Sigmoid colon (tissue), 7 donors: ENCODE measurements at places on chromosomes 16 and 17. TPM values are rescaled to one million over a fixed set of nuclear protein-coding genes. Genes with fewer than 3 reads are reported as not detected.

GRCh38 chr17:59361916-59362810, 30.7 kb downstream of the YPEL2 start:
- no peaks in the 10 kb centered on the region for H3K27me3 ChIP-seq
- H3K36me3 ChIP-seq, result no peaks in the 10 kb centered on the region
- H3K4me3 ChIP-seq, result no peak overlapping the region
- peaks cover 94% of the 10 kb centered on the region for H3K4me1 ChIP-seq

GRCh38 chr17:49997301-49997650, 2.3 kb upstream of the DLX3 start:
- H3K4me1 ChIP-seq, result peaks cover 36% of the 10 kb centered on the region
- H3K27ac ChIP-seq, result no peak overlapping the region
- DNase-seq, result no peak
- no peaks in the 10 kb centered on the region for H3K36me3 ChIP-seq

DNA sequence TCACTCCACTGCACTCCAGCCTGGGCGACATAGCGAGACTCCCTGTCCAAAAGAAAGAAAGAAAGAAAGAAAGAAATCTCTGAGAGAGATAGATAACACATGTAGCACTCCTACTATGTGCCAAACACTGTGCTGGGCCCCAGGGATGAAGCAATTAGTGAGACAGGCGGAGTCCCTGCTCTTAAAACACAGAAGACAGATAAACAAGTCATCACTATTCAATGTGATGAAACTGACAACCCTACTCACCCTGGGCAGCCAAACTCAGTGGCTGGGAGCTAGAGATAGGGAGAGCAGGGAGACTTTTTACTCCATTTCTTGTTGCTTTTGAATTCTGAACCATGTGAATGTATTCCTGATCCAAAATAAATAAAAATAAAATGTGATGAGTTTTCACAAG, 35.2 kb upstream of the GOSR2 start:
- H3K27me3 ChIP-seq, result no peaks in the 10 kb centered on the region
- no peak overlapping the region for H3K4me3 ChIP-seq
- H3K4me1 ChIP-seq, result no peaks in the 10 kb centered on the region
- no peak for DNase-seq
- no peaks in the 10 kb centered on the region for H3K36me3 ChIP-seq

GRCh38 chr16:8632675-8633182, 11.2 kb downstream of the METTL22 start:
- H3K36me3 ChIP-seq, result peaks cover 53% of the 10 kb centered on the region
- peak; percentile 70 for DNase-seq
- no peaks in the 10 kb centered on the region for H3K4me1 ChIP-seq
- H3K27me3 ChIP-seq, result no peaks in the 10 kb centered on the region

- peaks cover 79% of the 10 kb centered on the region for H3K27me3 ChIP-seq
- DNase-seq, result no peak
- H3K4me1 ChIP-seq, result peaks cover 39% of the 10 kb centered on the region
These were observed 3.7 kb upstream of the CBX8 start for GRCh38 chr17:79800325-79801155.

DNA sequence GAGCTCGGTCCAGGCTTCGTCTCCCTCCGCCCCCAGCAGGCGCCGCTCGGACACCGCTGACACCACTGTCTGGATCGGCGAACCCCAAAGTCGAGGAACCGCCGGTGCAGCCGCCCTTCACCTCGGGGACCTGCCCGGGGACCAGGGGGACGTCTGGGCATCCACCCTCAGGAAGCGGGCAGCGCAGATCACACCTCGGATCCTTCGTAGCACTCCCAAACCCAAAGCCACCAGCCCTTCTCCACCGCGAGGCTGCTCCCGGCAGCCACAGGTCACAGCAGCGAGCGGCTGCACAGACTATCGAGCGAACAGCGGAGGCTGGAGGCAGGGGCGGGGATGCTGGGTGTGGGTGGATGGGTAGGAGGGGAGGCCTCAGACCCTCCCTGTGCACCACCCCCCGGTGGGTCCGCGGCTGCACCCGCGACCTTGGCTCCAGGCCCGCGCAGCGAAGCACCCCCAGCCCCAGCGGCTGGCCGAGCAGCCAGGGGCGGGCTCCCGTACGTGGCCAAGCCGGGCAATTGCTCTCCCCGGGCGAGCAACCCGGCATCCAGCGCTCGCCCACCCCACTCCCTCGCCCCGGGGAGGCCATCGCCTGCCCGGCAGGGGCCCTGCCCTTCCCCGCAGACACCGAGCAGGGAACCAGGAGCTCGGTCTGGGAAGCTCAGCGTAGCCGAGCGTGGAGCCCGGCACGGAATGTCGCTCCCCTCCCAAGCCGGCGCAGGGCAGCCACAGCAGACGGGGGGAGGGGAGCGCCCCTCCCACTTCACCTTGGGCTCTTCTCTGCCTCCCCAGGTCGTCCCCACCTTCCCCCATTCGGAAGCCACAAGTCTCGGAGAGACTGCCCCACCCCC, 1.0 kb downstream of the SDK2 start:
- no peaks in the 10 kb centered on the region for H3K36me3 ChIP-seq
- no peaks in the 10 kb centered on the region for H3K4me1 ChIP-seq
- no peak for DNase-seq

DNA sequence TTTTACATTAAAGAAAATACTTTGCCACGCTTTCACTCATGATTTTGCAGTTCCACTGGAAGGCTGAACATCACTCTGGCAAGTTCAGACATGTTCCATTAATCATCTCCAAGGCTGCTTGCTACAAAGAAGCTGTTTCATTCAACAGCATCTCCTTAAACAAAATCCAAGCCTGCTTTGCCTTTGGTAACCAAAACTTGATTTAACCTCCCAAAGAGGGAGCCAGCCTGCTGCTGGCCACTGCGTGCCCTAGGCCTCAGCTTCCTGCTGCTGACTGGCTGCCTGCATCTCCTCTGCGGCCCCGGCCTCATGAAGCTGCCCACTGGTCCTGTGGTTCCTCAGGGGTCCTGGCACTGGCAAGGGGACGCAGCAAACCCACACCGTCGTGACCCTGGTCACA, 31.8 kb downstream of the ANKRD11 start:
- DNase-seq, result no peak
- H3K36me3 ChIP-seq, result no peaks in the 10 kb centered on the region
- H3K4me1 ChIP-seq, result peaks cover 38% of the 10 kb centered on the region
- no peak overlapping the region for H3K27ac ChIP-seq

DNA sequence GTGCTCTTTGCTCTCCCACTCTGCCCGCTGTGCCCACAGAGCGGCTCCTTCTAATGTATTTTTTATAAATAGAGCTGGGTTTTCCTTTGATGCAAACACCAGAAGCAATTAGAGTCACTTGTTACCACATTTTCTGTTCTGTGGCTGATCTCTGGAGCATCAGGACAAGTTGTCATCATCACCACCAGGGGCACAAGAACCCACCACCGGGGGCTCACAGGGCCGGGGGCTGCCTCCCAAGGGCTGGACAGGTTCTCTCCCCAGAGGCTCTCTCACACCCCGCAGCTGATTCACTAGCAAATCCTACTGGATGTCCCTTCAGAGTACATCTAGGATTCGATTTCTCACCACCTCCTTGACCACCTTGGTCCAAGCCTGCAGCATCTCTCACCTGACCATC, 18.5 kb downstream of the C16orf82 start:
- DNase-seq, result peak; percentile 33
- no peak overlapping the region for H3K27ac ChIP-seq
- no peaks in the 10 kb centered on the region for H3K36me3 ChIP-seq
- H3K27me3 ChIP-seq, result peaks cover 5% of the 10 kb centered on the region
- no peak overlapping the region for H3K4me3 ChIP-seq
- no peaks in the 10 kb centered on the region for H3K4me1 ChIP-seq

GRCh38 chr17:1362964-1363363, 37.1 kb downstream of the YWHAE start:
- no peak for DNase-seq

GRCh38 chr17:40323391-40324381, 14.7 kb downstream of the RARA start:
- peaks cover 100% of the 10 kb centered on the region for H3K4me1 ChIP-seq
- H3K27ac ChIP-seq, result peak overlapping the region; percentile 96
- H3K4me3 ChIP-seq, result no peak overlapping the region
- H3K27me3 ChIP-seq, result no peaks in the 10 kb centered on the region

DNA sequence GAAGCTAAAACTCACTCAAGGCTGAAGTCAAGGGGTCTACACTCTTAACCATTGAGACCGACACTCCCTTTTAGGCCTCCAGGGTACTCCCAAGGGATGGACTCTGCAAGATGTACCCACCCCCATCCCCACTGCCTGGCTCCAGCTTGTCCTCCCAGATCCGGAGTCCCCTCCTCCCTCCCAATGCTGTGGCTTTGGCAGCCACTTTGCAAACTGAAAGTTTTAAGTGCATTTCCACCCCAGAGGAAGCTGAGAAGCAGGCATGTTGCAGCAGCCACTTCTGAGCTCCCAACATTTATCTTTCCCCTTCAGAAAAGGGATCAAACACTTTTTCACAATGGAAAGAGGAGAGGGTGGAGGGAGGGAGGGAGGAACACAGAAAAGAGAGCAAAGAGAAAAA, 115.2 kb downstream of the COPRS start:
- peak overlapping the region; percentile 44 for H3K27ac ChIP-seq
- DNase-seq, result no peak
- H3K36me3 ChIP-seq, result no peaks in the 10 kb centered on the region

- no peak overlapping the region for H3K27ac ChIP-seq
- H3K4me3 ChIP-seq, result peak overlapping the region; percentile 18
- H3K36me3 ChIP-seq, result no peaks in the 10 kb centered on the region
- H3K27me3 ChIP-seq, result no peaks in the 10 kb centered on the region
- H3K4me1 ChIP-seq, result no peaks in the 10 kb centered on the region
These were observed 16.9 kb downstream of the HOXB1 start for GRCh38 chr17:48513666-48514455.

- peak; percentile 76 for DNase-seq
- H3K4me1 ChIP-seq, result no peaks in the 10 kb centered on the region
- H3K36me3 ChIP-seq, result no peaks in the 10 kb centered on the region
These were observed 35.3 kb downstream of the NTN1 start for GRCh38 chr17:9056566-9056965.

DNA sequence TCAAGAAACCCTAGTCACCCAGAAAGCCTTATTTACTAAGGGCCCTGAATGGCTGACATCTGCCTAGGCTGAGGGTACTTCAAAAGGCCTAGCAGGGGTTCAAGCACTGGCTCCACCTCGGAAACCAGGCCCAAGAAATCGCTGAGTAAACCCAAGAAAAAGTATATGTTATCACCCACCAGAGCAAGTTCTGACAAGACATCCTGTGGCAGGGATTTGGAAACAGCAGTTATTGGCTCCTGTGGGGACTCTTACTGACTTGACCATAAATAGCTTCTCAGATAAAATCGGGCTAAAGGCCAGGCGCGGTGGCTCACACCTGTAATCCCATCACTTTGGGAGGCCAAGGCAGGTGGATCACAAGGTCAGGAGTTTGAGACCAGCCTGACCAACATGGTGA, 12.2 kb downstream of the ATP6V0D1 start:
- H3K36me3 ChIP-seq, result no peaks in the 10 kb centered on the region
- H3K4me1 ChIP-seq, result peaks cover 33% of the 10 kb centered on the region
- H3K27me3 ChIP-seq, result no peaks in the 10 kb centered on the region
- H3K27ac ChIP-seq, result no peak overlapping the region

DNA sequence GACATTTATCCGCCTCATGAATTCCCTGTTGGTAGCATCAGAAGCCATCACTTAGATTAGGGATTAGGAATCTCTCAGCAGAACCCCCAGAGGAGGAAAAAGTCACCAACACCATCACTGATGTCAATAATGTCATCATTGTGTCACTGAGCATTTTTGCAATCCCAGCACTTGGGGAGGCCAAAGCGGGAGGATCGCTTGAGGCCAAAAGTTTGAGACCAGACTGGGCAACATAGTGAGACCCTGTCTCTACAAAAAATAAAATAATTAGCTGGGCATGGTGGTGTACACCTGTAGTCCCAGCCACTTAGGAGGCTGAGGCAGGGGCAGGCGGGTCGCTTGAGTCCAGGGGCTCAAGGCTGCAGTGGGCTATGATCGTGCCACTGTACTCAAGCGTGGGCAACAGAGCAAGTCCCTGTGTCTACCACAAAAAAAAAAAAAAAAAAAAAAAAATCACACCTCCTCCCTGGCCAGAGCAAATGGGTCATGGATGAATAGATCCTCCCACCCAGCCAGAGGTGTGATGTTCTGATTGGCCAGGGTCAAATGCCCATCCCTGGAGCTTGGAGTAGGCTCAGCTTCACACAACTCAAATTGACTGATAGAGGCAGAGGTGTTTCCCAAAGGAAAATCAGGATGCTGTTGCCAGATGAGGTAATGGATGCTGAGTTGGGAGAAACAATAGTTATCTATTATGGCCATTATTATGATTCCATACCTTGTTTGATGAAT, 31.6 kb downstream of the VWA3A start:
- H3K36me3 ChIP-seq, result no peaks in the 10 kb centered on the region
- no peak overlapping the region for H3K27ac ChIP-seq
- H3K4me3 ChIP-seq, result no peak overlapping the region
- no peak for DNase-seq
- no peaks in the 10 kb centered on the region for H3K4me1 ChIP-seq

DNA sequence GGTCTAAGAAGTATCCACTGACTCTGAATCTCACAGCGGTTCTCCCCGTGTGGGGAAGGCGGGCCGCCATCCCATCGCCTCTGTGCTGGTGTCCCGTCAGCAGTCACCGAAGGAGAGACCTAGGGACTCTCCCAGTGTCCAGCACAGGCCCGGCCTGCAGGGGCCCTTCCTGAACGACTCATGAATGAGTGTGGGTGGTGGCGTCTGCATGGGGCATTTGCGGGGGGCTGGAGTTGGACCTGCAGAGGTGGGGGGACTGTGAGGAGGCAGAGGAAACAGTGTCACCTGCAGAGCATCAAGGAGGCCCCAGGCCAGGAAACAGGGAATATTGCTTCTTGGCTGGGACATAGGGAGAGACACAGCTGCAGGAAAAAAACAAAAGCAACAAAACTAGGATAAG, 10.3 kb downstream of the KCNG4 start:
- H3K27me3 ChIP-seq, result no peaks in the 10 kb centered on the region
- H3K4me1 ChIP-seq, result peaks cover 14% of the 10 kb centered on the region
- DNase-seq, result no peak
- H3K4me3 ChIP-seq, result no peak overlapping the region
- H3K27ac ChIP-seq, result no peak overlapping the region

DNA sequence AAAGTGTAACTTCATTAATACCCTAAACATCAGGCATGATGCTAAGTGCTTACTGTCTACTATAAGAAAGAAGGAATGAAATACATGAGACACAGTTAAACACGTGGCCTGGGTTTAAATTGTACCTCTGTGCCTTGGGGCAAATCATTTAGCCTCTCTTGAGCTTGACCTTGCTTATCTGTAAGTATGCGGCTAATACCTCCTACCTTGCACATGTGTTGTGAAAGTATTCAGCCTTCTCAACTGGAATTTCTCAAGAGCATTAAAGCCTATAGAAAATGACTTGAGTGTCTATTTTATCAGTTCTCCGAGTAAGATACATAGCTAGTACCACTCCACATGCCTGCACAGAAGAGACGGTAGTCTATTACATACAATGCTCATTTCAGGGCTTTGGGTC, 10.8 kb downstream of the HEATR6 start:
- no peak for DNase-seq
- no peak overlapping the region for H3K27ac ChIP-seq

GRCh38 chr17:17179371-17179827, 26.7 kb downstream of the PLD6 start:
- no peak for DNase-seq
- peaks cover 73% of the 10 kb centered on the region for H3K36me3 ChIP-seq
- no peaks in the 10 kb centered on the region for H3K4me1 ChIP-seq
- H3K4me3 ChIP-seq, result no peak overlapping the region
- H3K27ac ChIP-seq, result no peak overlapping the region

CHST4 gene
- total RNA-seq, result not detected

ABCC1 gene
- 34.2 TPM for total RNA-seq

USP43 gene
- total RNA-seq, result under 0.01 TPM

FAAP100 gene
- 18.9 TPM for total RNA-seq

FBXW10 gene
- not detected for total RNA-seq

NPIPA5 gene
- 24.3 TPM for total RNA-seq

ZSCAN10 gene
- total RNA-seq, result not detected

CORO6 gene
- total RNA-seq, result 40.7 TPM

KRTAP1-5 gene
- total RNA-seq, result not detected

MFAP4 gene
- 192 TPM for total RNA-seq

KCNAB3 gene
- total RNA-seq, result 0.54 TPM
